Articular chondrocyte of knee joint (primary cell): ENCODE measurements at places on chromosomes 1 and 21. TPM values are rescaled to one million over a fixed set of nuclear protein-coding genes. Genes with fewer than 3 reads are reported as not detected.

The RIMKLA gene
- total RNA-seq, result 0.11 and 0.13 TPM in 2 replicates

The ELAPOR1 gene
- 0.39 and 0.54 TPM in 2 replicates for total RNA-seq

The LAX1 gene
- total RNA-seq, result 0.11 and 0.13 TPM in 2 replicates

The NTMT2 gene
- not detected in 2 replicates for total RNA-seq

The UTS2 gene
- 0.11 TPM in 1 of 2 replicates, not detected in the other for total RNA-seq

The ACOT7 gene
- total RNA-seq, result 25.9 and 32.6 TPM in 2 replicates

The SPOCD1 gene
- 44.3 and 48.9 TPM in 2 replicates for total RNA-seq

The ETV3L gene
- not detected in 2 replicates for total RNA-seq
